ENCODE measurements at places on chromosomes 5 and 9.

DNA sequence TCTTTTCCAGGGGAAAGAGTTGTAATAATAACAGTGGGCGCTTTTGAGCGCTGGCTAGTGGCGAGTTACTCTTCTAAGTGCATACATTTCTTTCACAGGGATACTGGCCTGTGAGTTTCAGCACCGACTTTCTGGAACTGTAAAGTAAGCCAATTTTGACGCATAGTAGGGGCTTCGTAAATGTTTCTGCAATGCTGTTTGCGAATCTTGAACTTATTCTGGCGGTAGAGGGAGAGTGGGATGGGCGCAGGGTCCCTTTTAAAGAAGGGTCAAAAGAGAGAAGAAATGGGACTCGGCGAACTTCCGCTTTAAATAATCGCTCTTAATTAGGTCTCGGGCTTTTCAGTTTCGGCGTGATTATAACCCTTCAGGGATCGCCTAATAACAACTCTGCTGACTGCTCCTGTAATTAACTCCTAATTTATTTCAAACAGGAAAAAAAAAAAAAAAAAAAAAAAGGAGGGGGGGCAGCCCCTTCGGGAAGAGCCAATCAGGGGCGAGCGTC is 351 bp upstream of the MSX2 start:
- no peak for DNase-seq

DNA sequence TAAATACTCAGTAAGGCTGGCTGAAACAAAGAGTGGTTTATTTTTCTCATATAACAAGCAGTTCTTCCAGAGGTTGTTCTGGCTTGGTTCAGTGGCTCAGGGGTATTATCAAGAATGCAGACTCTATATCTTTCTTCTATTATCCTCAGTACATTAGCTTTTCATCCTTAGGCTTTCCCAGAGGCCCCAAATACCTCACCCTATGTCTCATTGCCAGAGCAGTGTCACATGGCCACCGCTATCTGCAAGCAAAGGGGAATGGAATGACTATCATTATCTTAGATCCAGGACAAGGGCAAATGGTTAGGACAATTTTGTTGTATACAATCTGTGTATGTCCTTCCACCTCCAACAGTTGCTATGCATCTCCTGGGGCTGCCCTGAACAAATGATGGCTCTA is 69.0 kb upstream of the SNX2 start:
- no peak for DNase-seq

DNA sequence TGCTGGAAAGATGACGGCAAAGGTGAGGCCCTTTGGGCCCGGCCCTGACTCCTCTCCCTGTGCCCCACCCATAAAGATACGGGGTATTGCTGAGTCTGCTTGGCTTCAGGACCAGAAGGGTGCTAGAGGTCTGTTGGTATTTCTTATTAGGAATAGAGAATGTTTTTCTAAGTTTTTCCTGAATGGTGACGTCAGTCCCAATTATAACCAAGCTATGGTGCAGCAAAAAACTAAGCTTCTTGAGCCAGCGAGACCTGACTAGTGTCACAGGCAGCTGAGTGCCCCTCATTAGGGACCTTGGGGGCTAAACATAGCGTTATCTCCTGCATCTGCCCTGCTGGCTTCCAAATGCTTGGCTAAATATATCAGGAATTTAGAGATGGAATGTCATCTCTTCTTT is 151.0 kb upstream of the TBC1D2 start:
- no peak for DNase-seq

GRCh38 chr5:149224282-149224681 is 47.4 kb upstream of the AFAP1L1 start:
- no peak for DNase-seq

DNA sequence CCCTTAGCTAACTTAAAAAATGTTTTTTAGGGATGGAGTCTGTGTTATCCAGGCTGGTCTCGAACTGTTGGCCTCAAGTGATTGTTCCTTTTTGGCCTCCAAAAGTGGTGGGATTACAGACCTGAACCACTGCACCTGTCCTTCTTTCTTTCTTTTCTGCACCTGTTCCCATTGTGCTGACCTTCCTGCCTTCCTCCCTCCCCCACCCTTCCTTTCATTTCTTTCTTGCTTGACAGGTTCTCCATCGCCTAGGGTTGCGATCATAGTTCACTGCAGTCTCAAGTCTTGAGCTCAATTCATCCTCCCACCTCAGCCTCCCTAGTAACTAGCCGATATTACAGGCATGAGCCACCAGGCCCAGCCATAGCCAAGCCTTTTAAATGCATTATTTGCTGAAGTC is 20.6 kb downstream of the JMY start:
- no peak for DNase-seq

DNA sequence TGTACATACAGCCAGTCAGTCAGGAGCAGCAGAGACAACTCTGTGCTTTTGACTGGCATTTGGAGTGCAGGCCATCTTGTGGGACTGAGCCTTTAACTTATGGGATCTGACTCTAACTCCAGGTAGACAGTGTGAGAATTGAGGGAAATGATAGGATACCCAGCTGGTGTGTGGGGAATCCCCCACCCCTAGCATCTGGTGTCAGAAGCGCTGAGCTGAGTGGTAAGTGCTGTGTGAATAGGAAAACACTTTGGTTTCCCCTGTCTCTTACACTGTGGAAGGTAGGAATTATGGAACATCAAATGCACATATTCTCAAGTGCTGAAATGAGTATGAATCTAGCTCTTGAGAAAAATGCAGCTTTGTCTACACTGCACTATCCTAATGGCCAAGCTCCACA is 43.9 kb downstream of the CCDC125 start:
- no peak for DNase-seq

DNA sequence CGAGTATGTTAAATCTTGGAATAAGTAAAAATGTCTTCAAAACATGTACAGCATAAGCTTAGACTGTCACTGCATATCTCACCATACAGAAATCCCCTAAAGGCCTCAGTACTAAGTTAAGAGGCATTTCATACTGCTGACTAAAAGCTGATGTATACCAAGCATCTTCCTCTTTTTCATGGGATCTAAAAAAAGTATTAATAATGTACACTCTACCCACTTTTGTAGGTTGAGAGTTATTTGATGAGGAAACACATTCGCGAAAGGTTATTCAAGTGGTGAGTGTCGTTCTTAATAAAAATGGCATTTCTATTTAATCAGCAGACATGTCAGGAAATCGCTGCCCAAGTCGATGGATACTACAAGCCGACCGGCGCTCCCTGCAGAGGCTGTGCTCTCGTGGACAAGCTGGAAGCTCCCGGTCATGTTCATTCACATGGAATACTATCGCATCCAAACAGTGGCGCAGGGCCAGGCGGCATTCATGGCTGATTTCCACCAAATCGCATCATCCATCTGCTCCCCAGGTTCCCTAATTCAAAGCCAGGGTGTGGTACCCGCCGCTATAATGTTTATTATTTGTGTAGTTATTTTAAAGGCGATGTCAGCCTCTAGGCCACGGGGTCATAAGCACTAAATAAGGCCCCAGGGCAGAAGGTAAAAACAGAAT is 724 bp downstream of the SGTB start:
- no peak for DNase-seq

DNA sequence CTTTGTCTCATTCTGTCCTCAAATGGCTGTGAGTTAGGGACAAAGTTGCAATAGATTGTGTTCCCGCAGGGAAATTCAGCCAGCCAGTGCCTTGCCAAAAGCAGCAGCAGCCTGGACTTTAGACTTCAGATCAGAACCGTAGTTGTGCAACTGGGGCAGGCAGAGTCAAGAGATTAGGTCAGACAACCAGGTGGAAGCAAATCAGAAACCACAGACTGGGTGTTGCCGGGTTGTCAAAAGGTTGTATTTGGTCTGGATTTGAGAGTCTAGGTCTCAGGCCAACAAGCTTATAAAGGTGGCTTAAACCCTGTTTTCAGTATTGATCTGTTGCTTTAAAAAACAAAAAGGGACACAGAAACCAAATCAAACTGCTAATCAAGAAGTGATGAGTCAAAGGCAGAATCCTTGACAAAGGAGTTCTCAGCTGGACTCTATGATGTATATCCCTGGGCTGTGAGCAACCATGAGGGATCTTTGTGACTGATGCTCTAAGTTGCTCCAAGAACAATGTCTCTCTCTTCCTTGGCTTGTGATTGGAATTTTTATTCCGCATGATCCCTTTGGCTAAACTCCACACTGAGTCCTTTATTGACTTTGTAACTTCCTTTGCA is 20.9 kb downstream of the RFK start:
- DNase-seq: no peak

DNA sequence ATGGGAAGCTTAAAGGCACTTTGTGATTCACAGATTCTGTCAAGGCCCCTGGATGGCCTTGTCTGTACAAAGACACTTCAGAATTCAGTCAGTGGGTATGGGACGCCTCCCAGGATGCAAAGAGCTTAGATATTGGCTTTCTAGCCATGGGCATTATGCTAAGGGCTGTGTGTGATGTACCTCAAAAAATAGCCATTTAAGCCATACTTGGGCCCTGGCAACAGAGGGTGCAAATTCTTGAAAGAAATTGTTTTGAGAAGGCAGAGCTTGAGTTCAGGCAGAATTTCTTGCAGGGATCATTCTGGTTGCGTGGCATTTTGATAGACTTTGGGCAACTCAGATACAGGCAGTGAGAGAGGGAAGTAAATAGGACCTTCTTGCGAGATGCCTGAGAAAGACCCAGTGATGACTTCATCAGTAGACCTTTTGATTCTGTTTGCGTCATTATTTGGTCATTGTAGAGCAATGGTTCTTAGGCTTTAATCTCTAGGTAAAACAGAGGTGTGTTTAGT is 3.9 kb downstream of the CYFIP2 start:
- no peak for DNase-seq
